ENCODE measurements at places on chromosomes 1 and 21. TPM values are rescaled to one million over a fixed set of nuclear protein-coding genes. Genes with fewer than 3 reads are reported as not detected.

CDC73 gene
- total RNA-seq: 25.8 TPM

KRTAP11-1 gene
- total RNA-seq: not detected

TMEM79 gene
- total RNA-seq: 2.6 TPM

C1orf105 gene
- not detected for total RNA-seq

IGSF21 gene
- total RNA-seq: not detected

SAMD11 gene
- 1.9 TPM for total RNA-seq

C1orf210 gene
- not detected for total RNA-seq

MTARC2 gene
- 10.5 TPM for total RNA-seq

Data from smooth muscle cell of the pulmonary artery (primary cell).